ENCODE measurements at places on chromosomes 3 and 15. TPM values are rescaled to one million over a fixed set of nuclear protein-coding genes. Genes with fewer than 3 reads are reported as not detected.
A peak's percentile ranks its signal among the peaks of the same experiment; 100 is the strongest.

DNA sequence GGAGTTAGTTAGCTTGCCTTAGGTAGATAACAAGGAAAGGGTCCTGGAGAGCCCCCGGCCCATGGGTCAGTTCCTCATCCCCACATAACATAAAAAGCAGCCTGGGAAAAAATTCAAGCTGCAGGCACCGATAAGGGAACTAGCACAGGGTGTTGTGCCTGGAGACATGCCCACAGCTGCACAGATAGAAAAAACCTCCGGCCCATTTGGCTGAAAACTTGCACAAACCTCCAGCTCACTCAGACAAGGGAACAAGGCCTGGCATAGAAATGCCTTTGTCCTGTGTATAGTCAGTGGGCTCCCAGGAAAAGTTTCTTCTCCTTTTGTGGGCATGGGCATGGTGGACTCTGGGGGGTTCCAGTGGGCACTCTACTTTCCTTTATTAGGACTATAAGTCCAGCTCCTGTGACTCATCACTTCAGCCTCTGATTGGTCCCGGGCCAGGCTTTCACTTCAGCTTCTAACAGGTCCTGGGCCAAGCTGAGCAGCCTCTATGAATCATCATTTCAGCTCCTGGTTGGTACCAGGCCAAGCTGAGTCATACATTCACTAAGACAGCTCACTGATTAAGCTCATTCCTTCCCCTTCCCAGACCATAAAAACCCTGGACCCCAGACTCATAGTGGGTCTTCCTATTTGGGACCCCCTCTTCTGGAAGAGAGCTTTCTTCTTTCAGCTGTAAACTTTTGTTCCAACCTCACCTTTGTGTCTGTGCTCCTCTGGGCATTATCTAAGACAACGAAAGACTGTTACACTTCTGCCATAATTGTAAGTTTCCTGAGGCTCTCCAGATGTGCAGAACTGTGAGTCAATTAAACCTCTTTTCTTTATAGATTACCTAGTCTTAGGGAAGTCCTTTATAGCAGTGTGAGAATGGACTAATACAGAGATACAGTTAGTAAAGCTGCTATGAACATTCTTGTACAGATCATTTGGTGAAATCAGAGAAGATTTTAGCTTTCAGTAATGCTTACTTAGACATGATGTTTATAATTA, 348.0 kb upstream of the DPPA4 start:
- DNase-seq, result peak; percentile 97

DNA sequence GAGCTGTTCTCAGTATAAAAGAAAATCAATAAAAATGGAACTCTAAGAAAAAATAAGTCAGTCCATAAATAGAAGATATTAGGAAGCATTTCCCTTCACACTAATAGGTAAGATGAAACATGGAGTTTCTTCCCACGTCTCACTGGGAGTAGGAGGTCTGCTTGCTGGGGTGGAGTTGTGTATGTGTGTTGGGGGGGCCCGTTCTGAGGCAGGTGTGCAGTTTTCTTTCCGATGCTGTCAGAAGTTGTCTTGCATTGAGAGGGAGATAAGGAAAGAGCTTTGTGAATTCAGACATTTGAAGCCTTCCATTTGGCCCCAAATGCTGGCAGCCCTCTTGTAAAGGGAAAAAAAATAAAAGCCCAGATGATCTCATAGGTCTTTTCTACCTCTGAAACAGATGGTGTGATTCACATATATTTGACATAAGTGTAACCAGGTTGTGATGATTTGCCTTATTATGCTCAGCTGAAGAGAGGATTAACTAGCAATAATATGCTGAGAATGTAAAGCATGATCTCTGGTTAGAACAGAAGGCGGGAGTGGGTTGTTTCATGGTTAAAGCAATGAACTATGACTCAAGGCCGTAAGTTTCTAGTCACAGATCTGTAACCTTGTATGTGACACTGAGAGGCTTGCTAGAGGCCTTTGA, 8.8 kb downstream of the RASGRP1 start:
- DNase-seq, result peak; percentile 52

DNA sequence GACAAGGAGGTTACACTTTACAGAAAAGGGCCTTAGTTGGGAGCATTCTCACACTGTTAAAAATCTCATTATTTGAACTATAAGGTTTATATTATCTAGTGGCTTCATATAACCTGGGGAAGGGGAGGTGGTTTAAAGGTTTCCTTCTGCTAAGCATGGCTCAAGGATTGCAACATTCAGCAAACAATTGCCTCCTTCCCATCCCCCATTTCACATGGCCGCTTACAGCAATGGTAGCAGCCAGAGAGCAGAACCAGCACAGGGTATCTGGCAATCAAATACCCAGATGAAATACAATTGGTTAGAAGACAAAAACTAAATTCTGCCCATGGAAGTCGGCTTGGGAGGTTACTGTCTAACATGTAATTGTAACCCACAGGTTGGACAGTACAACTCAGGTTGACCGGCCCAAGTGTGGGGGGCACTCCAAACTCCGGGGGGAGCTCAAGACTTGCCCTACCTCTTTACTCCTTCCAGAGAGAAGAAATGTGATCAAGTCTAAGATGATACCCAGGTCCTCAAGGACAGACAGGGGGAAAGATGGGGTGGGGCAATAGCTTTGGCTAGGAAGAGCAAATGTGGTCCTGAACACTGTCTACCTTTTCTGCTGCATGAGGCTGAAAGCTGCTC, 15.5 kb downstream of the ETV5 start:
- no peak for DNase-seq

- no peak for DNase-seq
Observed at GRCh38 chr3:55902221-55902900, 415.3 kb upstream of the WNT5A start.

DNA sequence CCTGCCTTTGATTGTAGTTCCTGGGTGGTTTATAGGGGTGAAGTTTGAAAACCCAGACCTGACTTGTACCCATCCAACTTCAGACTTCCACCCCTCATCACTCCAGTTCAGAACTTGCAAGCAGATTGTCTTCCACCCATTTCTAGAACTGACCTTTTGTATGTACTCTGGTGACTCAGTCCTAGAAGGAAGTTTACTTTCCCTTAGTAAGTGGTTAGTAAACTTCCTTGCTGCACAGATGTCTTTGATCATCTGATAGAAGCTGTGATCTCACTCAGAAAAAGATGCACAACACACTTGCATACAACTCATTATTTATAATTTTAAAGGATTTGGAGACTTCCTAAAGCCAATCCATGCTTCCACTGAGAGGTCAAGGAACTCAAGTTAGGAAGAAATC, 368.0 kb downstream of the MFSD1 start:
- no peak for DNase-seq

GRCh38 chr15:72983801-72984545, 68.3 kb upstream of the NEO1 start:
- no peak for DNase-seq

DNA sequence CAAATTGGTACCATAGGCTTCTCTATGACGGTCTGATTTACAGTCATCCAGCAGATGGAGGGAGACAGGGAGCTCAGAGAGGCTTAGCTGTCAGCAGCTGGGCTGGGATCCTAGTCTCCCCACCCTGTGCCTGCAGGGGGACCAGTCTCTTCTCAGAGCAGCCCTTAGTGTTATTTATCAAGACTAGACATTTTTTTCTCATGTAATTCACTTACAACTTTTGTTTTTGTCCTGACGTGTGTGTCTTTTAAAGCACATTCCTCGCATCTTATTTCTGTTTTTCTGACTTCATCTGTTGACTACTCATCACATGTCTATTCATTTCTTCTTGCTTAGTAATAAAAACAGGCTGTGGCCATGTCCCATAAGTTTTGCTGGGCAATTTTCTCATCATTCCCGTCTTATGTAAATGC, 116.1 kb downstream of the KLF13 start:
- DNase-seq, result peak; percentile 15

- DNase-seq, result no peak
Observed at GRCh38 chr3:26621906-26622620, 509 bp upstream of the LRRC3B start.

- no peak for DNase-seq
Observed at GRCh38 chr3:7813365-7813764, 688.3 kb upstream of the LMCD1 start.

DNA sequence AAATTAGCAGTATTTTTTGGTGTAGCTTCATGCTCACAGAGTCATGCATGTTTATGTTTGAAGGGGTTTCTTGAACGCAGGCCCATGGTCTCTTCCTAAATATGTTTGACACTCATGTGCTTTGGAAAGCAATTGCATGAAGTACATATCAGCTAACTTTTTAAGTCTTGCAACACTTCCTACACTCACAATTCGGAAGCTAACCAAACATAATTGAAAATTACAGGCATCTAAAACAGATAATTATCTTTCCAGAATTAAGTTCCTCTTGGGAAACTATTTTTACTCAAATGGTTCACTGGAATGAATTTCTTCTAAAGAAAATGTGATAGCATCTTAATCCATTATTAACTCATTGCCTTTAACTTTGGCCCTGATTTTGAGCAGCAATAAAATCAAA, 438.9 kb downstream of the RAP2B start:
- no peak for DNase-seq

DNA sequence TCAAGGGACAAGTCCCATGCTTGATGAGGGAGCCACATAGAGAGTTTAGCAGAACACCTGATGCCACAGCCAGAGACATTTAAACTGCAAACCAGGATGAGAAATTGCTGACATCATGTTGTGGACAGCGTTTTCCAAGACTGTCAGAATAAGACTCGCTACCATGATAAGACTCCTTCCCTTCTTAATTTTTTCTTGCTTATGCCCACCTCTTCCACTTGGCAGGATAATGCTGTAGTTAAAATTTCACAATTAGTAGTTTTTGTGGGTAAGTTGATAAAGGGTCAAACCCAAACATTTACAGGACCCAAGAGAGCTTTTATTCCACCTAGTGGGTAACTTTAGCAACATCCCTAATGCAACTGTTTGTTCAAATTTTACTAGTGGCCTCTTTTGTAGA, 3.0 kb upstream of the PIAS1 start:
- DNase-seq, result no peak

DNA sequence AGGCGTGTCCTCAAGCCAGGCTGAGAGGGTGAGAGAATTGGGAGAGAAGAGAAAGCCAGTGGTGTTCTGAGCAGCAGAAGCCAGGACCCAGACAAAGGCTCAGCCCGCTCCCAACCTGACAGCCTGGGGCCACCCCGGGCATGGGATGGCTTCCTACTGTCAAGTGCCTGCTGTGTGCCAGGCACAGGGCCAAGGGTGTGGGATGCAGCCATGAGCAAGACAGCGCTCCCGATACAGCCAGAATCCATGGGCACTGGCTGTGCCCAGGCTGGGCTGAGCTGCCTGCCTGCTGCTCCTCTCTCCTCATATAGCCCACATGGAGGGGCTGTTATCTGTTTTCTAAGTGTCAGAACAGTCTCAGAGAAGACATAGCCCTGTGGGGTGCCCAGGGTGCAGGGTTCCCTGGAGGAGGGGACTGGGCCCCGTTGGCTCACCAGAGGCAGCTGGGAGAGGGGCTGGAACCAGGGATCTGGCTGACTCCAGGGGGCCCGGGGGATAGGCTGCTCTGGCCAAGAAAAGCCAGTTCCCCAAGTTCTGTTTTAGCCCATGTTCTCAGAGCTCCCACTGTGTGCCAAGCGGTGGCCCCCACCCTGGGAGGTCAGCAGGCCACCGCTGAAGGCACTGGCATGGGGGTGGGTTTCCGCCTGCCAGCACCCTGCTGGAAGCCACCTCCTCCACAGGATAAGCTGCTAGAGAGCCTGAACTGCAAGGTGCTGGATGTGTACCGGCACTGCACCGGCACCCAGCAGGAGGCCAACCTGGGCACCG, 39.0 kb downstream of the CFAP100 start:
- DNase-seq, result no peak

DNA sequence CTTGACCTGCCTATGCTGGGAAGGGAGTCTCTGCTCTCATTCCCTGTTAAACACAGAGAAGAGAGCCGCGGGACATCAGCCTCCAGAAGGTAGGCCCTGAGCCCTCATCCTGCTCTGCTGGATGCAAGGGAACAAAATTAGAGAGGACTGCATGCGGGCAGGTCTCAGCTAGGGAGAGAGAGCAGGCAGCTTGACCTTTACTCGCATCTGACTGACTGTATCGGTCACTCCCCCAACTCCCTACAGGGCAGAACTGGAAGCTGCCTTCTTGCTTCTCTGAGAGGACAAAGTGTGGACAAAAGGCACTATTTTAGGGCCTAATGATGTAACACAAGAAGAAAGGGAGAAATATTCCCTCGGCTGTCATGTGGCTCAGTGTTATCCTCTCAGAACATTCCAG, 38.7 kb upstream of the ATOSA start:
- DNase-seq, result no peak

DNA sequence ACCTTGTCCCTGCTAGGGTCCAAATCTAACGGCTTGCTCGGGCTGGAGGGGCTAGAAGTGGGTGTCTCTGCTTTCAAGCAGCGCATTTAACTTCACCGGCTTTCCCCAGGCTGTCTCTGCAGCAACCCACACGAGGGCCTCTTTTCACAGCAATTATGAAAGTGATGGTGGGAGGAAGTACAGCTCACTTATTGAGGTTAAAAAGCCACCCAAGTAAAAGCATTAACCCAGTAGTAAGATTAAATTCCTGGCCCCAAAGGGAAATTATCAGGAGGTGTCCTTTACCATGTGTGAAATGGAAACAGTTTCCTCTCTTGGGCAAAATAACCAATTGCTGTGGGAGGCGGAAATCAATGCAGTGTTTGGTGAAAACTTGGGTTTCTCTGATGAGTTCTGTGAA, 41.1 kb downstream of the NGRN start:
- no peak for DNase-seq

EPB42 gene
- total RNA-seq, result not detected

USP3 gene
- total RNA-seq, result 31.4 TPM

C3orf20 gene
- total RNA-seq, result not detected

A4GNT gene
- not detected for total RNA-seq

RARB gene
- 2.0 TPM for total RNA-seq

TMEM212 gene
- not detected for total RNA-seq

SLC9C1 gene
- total RNA-seq, result not detected

CYP1A2 gene
- not detected for total RNA-seq

ARL13B gene
- total RNA-seq, result 6.7 TPM

DUOX2 gene
- not detected for total RNA-seq

LSAMP gene
- 0.87 TPM for total RNA-seq

ALAS1 gene
- total RNA-seq, result 71.5 TPM

Data from epithelial cell of proximal tubule (primary cell).